Activated naive CD8-positive, alpha-beta T cell treated with anti-CD3 and anti-CD28 coated beads, Interleukin-2, amount 50 U/mL, for 24 hours (primary cell): ENCODE measurements at places on chromosomes 16 and 17.
A peak's percentile ranks its signal among the peaks of the same experiment; 100 is the strongest.

DNA sequence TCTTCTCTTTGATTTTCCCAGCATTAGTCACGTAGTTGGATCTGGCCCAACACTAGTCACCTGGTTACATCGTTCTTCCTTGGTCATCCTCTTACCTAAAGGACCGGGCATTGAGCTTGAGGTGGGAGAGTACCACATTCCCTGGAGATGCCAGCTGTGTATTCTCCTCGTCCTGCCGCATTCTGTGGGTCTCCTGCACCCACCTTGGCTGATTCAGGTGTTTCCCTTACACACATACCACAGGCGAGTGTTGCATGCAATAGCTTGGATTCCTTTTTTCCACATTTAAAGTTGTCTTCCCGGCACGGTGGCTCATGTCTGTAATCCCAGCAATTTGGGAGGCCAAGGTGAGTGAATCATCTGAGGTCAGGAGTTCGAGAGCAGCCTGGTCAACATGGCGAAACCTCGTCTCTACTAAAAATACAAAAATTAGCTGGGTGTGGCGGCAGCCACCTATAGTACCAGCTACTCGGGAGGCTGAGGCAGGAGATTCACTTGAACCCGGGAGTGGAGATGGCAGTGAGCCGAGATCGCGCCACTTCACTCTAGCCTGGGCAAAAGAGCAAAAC, 21.6 kb upstream of the CLEC18C start:
- no peak for DNase-seq

- no peak for DNase-seq
Observed at GRCh38 chr17:77836557-77837041, 121.9 kb upstream of the TNRC6C start.

- DNase-seq, result no peak
Observed at GRCh38 chr16:65489531-65490023, 367.7 kb upstream of the CDH11 start.

DNA sequence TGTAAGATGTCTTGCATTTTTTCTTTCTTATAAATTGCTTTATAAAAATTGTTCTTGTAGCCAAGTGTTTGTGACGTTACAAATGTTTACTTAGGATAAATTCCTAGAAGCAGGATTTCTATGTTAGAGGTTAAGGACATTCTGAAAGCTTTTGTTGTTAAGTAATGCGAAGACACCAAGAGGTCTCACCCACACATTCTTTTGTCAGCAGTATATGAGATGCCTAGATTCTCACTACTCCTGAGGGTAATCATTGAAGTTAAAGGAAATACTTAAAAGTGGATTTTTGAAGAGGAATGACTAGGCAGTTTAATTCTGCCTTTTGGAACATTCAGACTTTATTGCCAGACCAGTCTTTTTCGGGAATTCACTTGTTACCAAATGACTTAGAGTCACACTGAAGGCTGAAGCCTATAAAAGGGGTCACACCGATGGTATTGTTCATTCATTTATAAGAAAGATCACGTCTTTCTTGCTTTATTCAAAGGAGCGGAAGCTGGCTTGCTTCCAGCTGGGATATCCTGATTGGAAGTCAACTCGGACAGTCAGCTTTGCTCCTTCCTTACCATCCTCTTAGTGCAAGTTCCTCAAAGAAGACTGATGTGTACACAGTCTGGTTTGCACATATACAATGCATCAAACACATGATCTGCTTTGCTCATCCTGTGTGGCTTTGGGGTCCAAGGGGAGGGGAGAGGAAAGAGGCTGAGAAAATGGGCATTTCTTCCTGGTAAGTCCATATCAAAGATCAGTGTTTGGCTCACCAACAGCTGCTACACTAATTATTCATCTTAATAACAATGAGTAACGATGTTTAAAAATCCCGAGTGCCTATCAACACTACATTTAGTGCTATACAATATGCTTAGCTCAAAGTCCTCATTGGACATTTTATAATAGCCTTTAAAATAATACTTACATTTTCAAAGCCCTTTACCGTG, 160.0 kb downstream of the MAP2K6 start:
- no peak for DNase-seq

- no peak for DNase-seq
Observed at GRCh38 chr17:82180776-82181528, 31.7 kb downstream of the CCDC57 start.

- no peak for DNase-seq
Observed at GRCh38 chr17:77499699-77500435, 359.1 kb downstream of the SEC14L1 start.

- DNase-seq, result no peak
Observed at GRCh38 chr16:15440852-15441251, 6.5 kb downstream of the BMERB1 start.

- DNase-seq, result no peak
Observed at GRCh38 chr17:1966274-1967086, 58.7 kb downstream of the RTN4RL1 start.

DNA sequence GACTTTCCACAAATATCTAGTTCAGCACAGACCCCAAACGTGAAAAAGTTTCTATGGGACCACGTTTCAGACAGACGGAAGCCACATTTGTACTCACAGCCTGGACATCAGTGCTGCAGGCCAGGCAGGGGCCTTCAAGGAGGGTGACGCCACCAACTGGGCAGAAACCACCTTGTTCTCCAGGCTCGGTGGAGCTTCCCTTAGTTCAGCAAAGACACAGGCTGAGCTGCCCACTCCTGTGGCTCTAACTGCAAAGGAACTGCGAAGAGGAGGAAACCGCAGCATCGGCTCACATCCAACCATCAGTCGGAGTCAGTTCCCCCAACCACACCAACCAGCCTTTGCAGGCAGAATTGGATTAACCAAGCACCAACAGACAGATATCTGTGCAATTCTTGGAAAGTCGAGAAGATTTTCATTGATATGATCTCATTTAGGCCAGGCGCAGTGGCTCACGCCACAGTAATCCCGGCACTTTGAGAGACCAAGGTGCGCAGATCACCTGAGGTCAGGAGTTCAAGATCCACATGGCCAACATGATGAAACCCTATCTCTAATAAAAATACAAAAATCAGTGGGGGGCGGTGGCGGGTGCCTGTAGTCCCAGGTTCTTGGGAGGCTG, 73.3 kb upstream of the CNEP1R1 start:
- DNase-seq, result no peak

DNA sequence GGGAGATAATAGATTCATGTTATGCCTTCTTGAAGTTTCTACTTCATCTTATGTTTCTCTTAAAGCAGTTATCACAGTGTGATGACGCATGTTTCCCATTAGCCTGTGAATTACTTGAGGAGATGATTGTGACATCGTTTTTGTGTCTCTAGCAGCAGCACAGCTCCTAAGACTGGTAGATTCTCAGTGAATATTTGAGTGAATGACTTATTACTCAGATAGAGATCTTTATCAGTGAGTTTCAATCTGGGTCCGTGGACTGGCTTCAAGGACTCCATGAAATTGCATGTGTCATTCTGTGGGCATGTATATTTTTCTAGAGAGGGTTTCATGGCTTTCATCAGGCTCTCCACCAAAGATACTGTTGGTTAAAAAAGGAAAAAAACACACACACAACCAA, 29.9 kb downstream of the YPEL2 start:
- no peak for DNase-seq

DNA sequence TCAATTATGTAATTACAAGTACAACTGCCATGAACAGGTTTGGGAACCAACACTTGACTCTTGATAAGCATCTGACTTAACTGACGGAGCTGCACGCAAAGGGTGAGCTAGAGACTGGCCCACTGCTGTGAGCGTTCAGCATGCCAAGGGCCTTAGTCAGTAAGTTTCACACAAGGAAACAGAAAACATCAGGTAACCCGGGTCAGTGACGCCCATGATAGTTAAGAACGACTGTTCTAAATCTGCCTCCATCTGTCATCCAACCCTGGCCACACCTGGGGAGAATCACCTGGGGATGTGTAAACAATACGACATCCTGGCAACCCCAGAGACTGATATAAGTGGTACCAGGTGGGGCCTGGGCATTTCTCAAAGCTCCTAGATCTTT, 12.3 kb downstream of the SMIM5 start:
- DNase-seq, result no peak

DNA sequence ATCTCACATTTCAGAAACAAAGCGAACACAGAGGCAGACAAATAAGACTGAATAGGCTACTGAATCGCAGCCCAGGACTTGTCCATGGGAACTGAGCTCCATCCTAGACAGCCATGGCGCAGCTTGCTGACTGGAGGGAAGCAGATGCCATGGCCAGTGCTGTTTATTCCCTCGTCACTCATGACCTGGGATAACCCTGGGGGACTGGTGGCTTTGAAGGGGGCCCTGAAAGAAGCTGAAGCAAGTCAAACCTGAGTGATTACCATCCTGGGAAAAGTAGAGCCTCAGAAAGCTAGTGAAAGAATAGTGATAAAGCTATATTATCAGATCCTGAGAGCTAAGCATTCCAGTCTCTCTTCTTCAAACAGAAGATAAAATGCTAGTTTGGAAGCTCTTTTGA, 94.1 kb downstream of the RPGRIP1L start:
- no peak for DNase-seq

- peak; percentile 20 for DNase-seq
Observed at GRCh38 chr17:74785096-74785980, 9.2 kb upstream of the NAT9 start.

DNA sequence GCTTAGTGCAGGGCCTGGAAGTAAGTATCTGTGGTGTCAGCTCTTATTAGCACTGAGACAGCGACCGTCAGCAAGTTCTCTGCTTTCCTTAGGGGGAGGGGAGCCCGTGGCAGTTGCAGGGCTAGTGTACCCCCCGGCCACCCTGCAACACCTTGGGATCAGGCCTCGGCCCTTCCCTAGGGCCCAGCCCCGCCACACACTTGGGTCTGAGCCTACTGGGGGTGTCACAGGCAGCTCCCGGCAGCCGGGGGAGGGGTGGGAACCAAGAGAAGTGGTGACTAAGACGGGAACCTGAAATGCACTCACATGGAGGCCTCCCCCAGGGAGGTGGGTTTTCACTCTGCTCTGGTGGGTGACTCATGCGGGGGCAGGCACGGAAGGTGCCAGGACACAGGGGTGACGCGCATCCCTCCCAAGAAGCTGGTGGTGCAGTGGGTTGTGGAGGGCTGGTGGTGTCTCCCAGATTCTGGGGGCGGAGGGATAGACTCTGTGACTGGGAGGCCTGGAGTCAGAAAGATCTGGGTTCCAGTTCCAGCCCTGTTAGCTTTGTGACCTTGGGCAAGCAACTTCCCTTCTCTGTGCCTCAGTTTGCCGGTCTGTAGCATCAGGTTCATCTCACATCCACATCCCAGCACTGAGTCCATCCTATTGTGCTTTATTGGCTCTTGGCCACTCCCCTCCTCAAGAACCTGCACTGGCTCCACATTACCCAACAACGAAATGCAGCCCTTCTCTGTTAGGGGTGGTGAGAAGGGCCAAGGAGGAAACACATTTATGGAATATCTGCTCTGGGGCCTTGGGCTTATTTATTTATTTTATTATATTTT, 44.5 kb downstream of the LAT start:
- DNase-seq, result peak; percentile 90

- DNase-seq, result no peak
Observed at GRCh38 chr17:18070861-18071340, 16.8 kb upstream of the DRG2 start.

DNA sequence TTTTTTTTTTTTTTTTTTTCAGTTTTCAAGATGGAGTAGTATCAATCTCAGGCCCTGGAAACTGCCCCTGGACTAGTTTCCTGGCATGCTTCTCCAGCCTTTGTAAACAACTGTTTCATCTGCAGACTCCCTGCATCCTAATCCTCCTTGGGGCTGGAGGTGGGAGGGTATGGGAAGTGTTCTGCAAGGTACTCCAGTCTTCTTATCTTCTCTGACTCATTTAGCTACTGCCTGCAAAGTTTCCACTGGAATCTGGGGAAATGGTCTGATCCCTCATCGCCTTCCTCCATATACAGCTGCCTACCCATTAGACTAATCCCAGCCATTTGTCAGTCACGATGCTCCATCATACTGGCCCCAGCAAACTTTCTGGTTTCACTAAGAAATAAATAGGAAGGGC, 21.5 kb downstream of the COPZ2 start:
- no peak for DNase-seq

DNA sequence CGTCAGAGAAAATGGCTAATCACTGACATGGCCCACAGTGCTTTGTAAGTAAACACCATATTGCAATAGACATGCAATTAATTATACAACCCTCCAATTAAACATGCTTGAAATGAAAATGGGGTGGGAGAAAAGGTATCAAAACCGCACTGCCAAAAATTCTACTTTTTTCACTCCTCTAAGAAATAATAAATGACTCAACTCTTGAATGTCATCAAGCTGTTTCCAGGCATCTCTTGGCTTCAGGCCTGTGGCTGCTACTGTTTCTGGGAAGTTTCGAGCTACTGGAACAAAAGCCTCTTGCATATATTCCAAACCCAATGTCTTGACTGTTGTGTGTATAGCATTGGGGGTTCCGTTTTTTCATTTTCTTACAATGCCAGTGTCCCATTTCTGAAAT, 412.6 kb downstream of the RBFOX1 start:
- no peak for DNase-seq

GRCh38 chr17:69760562-69760961, 314.5 kb upstream of the KCNJ16 start:
- no peak for DNase-seq

DNA sequence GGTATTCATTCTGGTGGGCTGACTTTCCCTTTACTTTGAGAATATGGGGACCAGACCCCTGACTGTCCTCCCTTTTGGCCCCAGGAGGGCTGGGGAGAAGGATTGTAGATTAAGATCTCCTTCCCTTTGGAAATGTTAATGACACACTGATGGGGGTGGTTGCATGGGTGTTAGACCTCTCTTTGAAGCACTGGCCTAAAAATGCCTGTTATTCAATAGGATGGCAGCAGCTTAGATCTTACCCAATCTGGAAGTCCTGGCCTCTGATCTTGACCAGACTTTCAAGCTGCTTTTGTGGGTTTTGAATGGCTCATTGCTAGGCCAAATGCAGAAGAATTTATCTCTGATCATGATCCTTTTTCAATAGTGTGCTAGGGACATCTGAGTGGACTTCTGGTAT, 25.7 kb downstream of the MAP3K3 start:
- DNase-seq, result no peak

DNA sequence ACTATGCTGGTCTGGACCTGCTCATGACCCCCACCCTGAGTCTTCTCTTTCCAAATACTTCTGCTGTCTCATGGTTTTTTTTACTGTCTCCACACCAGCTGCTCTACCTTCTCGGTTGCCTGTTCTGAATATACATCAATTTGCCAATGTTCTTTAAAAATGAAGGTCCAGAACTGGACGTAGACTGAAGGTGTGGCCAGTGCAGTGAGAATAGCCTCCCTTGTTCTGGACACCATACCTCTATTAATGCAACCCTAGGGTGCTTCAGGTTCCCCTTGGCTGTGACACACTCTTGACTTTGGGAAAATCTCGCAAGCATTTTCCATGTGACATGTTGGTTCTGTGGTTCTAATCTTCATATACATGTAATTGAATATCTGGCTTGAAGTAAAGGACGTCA, 15.3 kb upstream of the IL21R start:
- no peak for DNase-seq

GRCh38 chr17:192666-193425, 11.4 kb upstream of the DOC2B start:
- no peak for DNase-seq
